Stimulated activated naive CD4-positive, alpha-beta T cell treated with Interleukin-2 at 50 U/mL for 16 hours (primary cell): ENCODE measurements at places on chromosomes 4 and X.

DNA sequence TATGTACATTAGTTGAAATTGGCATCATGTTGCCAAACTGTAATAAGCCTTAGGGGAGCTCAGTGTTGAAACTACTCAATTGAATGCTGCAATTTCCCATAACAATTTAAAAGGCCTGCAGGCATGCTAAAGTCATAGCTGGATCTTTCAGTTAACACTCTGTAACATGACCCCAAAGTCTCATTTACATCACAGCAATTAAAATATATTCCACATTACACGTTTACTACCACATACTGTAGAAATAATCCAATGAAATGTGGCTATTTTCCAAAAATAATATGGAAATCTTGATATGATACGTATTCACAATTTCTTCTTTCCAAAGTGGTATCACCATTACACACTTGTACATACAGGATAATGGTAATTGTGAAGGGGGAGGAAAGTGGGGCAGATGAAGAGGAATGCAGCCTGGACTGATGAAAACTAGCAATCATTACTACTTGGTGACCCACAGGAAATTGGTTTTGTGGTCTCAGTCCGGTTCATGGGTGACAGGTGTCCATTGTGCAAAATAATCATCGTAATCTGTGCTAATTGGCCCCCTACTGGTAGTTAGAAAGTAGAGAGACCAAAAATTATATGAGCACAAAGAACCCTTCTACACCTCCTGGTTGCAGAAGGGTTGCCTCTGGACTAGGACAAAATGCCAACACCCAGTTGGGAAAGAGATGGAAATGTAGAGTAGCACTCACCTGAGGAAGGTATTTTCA is 63.7 kb downstream of the TENM3 start:
- DNase-seq = no peak

- no peak for DNase-seq
Observed at GRCh38 chr4:98226396-98226795, 34.8 kb upstream of the RAP1GDS1 start.

GRCh38 chrX:37905436-37906147 is 58.2 kb upstream of the DYNLT3 start:
- DNase-seq = no peak

- DNase-seq = no peak
Observed at GRCh38 chrX:119667111-119667878, 25.7 kb downstream of the SEPTIN6 start.

GRCh38 chr4:105496899-105497298 is 23.0 kb upstream of the PPA2 start:
- no peak for DNase-seq

DNA sequence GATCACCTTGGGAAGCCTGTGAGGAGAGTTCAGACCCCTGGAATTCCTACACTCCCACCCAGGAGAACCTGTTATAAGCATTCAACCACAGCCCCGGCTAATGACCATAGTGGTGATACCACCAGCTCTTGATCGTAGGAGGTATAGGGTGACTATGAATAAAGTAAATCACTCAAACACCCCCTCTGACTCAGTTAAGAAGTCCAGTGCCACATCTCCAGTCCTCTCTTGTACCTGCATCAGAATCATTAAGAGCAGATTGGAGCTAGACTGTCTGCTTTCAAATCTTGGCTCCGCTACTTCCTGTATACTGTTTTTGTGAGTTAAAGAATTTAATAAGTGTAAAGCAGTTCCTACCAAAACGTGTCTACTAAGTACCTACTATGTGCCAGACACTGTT is 565.1 kb upstream of the DIPK2B start:
- peak; percentile 5 for DNase-seq

GRCh38 chr4:13289391-13289790 is 194.7 kb downstream of the RAB28 start:
- DNase-seq = no peak
